DMS79 treated with DMSO at 0.1 percent for 48 hours (cell line): ENCODE measurements at places on chromosomes 2 and 18.

GRCh38 chr2:216354306-216354705 is 18.0 kb downstream of the MARCHF4 start:
- no peak for DNase-seq

GRCh38 chr18:42310956-42311355 is 355.9 kb downstream of the PIK3C3 start:
- DNase-seq: no peak

DNA sequence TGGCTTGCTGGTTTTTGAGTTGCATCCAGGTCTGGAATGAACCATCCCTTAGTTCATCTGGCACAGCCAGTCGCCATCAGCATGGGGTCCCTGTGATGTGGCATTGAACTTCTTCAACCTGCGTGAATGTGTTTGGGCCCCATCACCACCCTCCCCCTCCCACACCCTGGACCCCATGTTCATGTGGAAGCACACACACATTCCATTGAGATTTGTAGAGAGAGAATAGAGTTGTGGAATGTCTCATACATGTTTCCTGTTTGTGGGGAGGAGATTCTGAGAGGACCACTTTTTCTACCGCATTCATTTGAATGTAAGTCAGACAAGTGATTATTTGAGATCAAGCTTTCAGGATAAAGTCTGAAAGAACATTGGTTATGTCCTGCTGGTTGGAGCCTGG is 117.6 kb upstream of the EML6 start:
- DNase-seq: no peak

DNA sequence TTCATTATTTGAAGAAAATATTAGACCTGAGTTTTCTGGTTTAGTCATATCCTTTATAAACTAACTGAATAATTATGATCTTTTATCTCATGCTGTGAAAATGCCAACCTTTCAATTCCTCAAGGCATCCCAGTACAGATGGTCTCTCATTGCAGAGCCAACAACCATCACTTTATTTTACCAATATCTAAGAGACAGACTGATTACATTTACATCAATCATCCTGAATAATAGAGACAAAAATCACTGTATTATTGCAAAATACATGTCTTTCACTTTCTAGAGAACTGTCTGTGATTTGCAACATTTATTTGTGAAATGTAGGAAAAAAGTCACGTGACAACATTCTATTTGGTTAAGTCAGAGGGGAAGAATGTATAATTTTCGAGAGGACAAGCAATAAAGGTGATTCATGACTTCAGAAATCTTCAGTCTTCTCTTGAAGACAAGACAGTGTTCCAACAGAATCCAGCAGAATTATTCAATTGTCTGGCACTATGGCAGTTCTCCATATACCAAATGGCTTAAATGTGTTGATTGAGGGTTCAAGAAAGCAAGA is 503.6 kb upstream of the SYT4 start:
- DNase-seq: no peak

GRCh38 chr18:79546781-79547272 is 132.8 kb upstream of the CTDP1 start:
- no peak for DNase-seq

DNA sequence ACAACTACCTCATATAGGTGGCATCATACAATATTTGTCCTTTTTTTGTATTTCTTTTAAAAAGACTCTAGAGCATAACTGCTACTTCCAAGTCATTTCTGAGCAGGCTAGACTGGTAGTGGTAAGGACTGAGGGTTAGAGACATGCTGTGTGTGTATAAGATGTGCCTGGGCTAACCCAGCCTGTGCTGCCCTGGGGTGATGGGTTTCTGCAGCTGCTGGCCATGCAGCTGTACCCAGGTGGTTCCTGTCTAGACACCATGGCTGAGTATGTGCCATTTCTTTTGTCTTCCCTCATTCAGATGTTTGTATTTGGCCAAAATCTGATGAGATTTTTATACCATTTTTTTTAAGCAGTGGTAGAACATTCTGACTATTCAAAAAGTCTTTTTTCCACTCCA is 40.0 kb downstream of the MERTK start:
- DNase-seq: no peak

DNA sequence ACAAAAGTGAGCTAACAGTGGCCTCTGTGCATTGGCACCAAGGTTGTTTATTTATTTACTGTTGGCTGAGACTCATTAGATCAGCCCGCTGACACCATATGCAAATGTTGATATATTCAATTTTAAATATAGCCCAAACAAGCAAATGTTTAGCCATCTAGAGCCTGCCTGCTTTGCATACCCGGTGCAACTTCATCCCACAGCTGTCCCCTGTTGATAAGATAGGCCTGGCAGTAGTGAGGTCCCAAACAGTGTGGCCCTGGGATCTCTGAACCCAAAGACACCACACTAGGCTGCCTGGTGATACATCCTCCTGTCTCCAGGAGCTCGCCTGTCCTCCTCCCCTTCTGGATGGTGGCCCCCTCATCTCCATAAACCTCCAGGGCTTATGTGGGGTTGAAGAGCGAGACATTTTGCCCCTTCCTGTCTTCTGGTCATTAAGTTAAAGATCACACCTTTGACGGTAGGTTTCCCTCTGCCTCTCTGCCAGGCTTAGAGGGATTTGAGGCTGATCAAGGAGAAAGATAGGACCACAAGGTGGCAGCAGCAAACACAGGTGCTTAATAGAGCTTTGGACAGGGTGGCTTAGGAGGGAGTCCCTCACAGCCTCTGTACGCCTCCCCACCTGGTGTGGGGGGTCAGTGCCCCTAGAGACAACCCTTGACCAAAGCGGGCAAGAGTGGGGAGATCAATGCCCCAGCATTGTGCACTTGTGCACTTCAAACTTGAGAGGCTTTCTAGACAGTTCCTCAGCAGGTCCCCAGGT is 23.7 kb upstream of the MYO5B start:
- no peak for DNase-seq

DNA sequence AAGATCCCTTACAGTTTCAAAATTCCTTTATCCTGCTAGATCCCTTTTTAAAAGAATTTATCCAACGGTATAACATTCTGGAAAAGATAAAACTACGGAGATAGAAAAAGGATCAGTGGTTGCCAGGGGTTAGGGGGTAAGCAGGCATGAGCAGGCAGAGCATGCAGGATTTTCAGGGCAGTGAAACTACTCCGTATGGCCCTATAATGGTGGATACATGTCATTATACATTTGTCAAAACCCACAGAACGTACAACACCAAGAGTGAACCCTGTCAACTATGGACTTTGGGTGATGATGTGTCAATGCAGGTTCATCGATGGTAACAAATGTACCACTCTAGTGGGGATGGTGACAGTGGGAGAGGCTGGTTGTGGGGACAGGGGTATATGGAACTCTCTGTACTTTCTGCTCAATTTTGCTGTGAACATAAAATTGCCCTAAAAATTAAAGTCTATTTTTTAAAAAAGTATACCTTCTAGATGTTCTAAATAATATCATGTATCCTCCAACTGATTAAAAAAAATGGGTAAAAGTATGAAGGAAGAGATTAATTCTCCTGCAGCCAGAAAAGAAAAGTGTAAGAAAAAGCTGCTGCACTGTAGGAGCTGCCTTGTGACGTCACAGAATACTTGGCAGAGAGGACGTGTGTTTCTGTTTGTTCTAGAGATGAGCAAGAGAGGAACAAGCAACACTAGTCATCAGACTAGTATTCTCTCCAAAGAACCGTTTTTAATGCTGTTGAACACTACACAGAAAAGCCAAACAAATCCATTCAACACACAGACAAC is 23.6 kb downstream of the ANKRD44 start:
- DNase-seq: no peak

DNA sequence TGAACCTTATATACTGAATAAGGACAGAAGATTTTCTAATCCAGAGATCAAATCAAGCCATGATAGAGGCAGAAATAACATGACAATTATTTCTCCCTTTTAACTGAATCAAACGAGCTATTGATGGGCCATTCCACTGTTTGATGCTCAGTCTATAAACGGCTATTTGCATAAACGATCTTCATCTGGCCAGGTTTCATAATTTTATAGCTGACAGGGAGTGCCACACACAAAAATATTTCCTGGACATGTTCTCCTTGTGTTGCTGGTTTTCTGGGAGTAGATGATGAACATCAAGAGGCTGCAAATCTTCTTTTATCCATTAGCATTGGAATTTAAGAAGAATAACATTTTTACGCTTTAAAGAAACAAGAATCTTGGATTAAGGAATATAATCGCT is 63.1 kb downstream of the ACVR1C start:
- no peak for DNase-seq

DNA sequence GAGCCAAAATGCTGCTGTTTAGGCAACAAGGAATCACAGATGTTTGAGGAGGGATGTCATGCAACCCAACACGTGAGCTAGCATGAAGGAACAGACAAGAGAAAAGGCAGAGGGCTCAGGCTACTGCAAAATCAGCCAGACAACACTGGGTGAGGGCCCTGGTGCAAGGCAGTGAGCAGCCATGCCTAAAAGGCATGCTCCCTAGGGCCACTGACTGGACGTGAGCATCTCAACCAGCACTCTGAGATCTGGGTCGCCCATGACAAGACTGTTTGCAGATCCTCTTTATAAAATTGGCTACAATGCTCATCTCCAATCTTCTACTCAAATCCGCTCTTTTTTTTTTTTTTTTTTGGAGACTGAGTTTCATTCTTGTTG is 49.1 kb downstream of the KIAA2012 start:
- DNase-seq: no peak

GRCh38 chr2:136796339-136796738 is 31.0 kb downstream of the THSD7B start:
- no peak for DNase-seq

DNA sequence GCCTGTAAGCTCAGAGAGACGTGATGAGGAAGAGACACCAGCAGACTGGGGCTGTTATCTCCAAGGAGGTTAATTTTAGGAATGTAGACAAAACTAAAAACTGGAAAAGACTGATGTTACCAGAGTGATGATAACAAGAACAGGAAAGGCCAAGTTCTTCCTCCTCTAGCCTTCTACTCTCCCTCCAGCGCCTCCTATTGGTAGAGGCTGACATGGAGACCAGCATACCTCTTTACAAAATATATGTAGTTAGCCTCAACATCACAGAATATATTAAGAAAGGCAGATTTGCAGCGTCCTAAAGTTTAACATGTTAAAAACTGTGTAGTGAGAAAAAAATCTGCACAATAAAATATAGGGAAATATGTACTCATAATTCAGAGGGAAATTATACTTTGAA is 66.0 kb downstream of the TCF4 start:
- no peak for DNase-seq

DNA sequence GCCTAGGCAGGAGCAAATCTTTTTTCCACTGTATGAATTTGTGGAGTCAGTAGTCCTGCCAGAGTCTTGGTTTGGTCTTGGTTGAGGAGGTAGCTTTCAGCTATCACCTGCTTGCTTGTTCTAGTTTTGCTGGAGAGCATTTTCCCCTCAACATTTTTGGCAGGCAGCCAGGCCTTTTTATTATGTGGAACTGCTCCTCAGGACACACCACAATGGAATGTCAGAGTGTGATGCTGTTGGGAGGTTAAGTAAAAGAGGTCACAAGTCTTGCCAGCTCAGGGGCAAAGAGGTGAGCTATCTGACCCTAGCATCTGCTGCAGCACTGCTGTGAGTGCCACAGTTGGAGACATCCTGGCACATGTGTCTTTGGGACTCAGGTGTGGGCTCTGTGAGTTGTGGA is 258.0 kb downstream of the CNTNAP5 start:
- peak; percentile 92 for DNase-seq

DNA sequence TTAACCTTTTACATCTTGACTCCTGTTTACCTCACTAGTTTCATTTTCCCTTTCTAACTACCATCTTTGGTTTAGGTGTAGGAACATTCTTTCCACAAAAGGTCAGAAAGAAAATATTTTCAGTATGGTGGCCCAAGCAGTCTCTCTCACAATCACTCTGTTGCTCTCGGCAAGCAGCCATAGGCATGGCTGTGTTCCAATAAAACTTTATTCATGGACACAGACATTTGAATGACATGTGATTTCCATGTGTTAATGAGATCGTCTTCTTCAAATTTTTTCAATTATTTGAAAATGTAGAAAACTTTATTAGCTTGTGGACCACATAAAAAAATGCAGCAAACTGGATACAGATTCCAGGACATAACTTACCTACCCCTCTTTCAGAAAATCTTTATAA is 109.7 kb upstream of the CNTNAP5 start:
- DNase-seq: no peak

GRCh38 chr18:55422456-55423180 is 165.4 kb downstream of the TCF4 start:
- DNase-seq: no peak

DNA sequence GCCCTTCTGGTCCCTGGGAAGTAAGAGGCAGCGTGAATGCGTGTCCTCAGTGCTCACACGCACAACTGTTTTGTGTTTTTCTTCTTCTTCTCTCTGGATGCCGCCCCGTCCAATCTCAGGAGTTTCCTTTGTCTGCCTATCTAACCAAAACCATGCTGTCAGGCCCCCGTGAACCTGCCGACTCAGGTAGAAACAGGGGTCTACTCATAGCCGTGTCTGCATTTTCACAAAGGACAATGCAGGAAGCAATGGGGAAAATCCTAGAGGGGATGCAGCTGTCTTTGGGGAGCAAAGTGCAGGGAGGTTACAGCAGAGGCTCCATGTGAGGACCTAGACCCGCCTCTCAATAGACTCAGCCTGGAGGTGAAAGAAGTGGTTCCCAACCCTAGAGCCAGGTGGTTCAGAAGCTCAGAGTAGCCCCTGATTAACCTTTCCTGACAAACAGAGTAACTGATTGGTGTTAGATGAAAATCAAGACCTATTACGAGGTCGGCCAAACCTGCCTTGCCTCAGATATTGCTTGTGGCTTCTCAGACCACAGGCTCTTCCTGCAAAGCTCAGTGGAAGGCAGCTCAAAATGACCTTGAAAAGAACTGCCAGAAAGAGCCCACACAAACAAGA is 49.3 kb downstream of the CD226 start:
- no peak for DNase-seq

DNA sequence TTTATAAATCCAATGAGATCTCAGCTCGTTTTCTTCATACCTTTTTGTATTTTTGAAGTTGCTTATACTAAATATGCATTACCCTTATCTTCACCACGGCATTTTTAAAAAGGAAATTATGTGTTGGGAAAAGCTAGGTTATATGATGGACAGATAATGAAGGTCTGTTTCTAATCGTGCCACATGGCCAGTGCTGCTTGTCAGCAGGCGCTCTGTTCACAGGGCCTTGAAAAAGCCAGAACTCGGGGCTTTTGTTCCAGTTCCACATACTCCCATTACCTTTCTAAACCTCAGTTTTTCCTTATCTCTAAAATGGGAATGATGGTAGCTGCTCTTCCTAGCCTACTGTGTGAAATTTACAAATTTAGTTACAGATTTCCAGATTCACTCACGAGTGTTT is 42.0 kb downstream of the EPAS1 start:
- DNase-seq: no peak

DNA sequence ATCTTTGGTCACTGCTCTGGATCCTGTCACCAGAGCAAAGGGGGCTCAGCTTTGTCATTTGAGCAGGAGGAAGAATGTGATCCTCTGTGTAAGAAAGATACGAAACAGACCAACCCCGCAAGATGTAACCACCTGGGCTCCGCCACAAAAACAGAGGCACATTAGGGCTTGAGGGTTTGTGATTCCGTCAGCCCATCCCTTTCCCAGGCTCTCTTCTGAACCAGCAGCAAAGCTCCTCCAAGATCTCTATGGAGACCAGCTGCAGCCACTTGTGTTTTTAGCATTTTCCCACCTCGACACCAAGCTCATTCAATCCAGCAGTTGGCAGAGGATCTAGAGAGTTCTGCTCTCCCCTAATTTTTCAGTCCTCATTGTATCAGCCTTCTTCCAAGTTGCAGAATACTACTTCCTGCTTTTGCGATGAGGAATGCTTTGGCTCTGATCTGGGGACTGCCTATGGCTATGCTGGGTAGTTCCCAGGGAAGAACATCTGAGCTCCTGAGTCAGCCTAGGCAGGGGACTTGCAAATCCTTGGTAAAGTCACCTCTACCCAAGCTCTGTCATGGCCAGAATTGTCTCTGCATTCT is 139.6 kb upstream of the RAB12 start:
- DNase-seq: no peak
